SHP77 (cell line): ENCODE measurements at places on chromosomes 6 and 20.

GRCh38 chr6:147248859-147249258, 44.6 kb downstream of the STXBP5 start:
- no peak for DNase-seq

GRCh38 chr20:44650771-44651433, 597 bp downstream of the ADA start:
- DNase-seq = no peak

GRCh38 chr20:63933646-63934045, 22.6 kb downstream of the UCKL1 start:
- no peak for DNase-seq

- no peak for DNase-seq
Measured at GRCh38 chr6:123017104-123017682, 21.2 kb downstream of the CLVS2 start.

DNA sequence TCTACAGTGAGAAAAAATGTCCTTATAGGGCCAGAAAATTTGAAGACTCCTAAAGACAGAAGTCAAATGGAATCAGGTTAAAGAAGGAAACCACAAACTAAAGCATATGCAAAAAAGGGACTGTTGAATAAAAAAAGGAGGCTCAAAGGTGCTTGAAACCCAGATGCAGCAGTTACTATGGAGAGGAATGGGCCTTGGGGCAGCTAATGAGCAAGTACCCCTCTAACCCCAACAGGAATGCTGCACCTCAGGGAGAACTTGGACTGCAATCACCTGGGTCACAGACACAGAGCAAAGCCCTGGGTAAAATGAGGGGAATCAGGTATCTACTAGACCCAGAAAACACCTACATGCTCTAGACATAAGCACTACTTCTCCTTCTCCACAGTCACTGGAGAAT, 313.9 kb downstream of the UBE3D start:
- DNase-seq = no peak

DNA sequence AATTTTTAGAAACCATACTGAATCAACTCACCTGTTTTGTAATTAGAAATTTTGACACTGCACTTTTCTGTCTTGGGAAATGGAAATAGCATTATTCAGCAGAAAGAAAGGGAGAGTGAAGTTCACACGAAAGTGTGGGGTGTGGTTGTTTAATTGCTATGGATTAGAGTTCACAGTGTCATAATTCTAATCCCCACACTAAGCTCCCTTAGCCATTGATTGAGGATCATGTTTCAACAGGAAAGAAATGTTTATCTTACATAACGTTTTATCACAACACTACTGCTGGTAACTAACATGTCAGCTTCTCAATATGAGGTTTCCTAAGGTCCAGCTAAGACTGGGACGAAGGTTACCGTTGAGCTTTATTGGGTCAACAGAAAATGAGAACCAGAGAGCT, 31.4 kb upstream of the GSTA5 start:
- DNase-seq = no peak

DNA sequence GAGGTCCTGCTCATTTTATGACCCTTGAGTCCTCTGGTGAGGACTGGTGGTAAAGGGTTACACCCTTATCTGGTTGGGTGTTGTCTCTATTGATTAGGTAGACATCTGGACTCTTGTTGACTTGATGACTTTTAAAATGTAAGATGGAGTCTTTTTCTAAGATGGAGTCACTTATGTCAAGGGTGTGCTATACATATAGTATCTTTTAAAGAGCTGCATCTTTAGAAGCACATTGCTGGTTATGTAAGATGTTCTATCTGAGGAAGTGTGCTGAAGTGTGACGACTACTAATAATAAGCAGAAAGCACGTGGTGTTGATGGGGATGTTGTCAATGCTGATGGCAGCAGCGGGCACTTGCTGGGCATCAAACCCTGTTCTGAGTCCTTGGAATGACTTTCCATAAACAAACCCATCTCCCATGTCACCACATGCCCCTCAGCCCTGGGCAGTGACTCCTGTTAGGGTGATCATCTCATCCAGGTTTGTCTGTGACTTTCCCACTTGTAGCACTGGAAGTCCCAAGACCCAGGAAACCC, 229.6 kb downstream of the EYA2 start:
- DNase-seq = no peak

GRCh38 chr6:168877821-168878282, 375.8 kb downstream of the THBS2 start:
- DNase-seq = peak; percentile 75

- DNase-seq = no peak
Measured at GRCh38 chr6:43943781-43944250, 173.8 kb downstream of the VEGFA start.

- no peak for DNase-seq
Measured at GRCh38 chr6:10522929-10523573, 1.9 kb downstream of the GCNT2 start.
